IPS-NIHi11 (cell line): ENCODE measurements at places on chromosomes 12 and 14.

- DNase-seq = no peak
Observed at GRCh38 chr12:11681207-11681606, 31.7 kb downstream of the ETV6 start.

DNA sequence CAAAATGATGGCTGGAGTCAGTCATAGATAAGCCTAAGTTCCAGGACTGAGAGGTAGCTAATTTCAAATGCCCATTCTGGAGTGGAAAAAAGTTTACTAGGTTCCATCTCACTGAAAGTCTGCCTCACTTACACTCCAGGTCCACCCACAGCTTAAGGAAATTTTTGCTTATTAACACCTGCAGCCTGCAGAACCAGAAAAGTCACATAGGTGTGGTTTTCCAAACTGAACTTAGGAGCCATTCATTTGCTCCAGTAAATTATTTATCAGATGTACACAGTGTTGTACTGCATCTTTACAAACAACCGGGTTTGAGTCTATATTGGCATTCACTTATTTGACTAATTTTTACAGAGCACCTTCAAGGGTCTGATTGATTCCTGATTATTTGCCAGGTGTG is 157.4 kb upstream of the ARID2 start:
- DNase-seq = no peak

- no peak for DNase-seq
Observed at GRCh38 chr14:30085943-30086342, 158.3 kb upstream of the PRKD1 start.

DNA sequence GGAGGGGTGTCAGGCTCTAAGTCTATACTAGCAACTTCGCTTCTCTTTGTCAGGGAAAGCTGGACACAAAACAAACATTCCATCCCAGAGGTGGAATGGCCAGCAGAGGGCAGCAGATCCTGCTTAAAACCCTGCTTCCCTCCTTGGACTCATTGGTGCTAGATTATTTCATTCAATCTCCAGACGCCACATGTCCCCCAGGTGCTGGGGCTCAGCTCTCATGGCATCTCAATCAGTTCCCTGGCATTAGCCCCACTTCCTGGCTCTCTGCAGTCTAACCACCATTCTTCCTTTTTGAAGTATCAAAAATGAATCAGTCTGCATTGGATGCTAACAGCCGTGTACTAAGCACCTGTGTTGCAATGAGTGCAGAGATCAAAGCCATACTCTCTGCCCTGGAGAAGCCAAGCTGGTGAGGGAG is 8.1 kb upstream of the PPP1R1A start:
- peak; percentile 77 for DNase-seq

GRCh38 chr12:46370380-46370734 is 2.2 kb downstream of the SLC38A2 start:
- no peak for DNase-seq

GRCh38 chr14:36757734-36758601 is 96.3 kb downstream of the PAX9 start:
- DNase-seq = no peak

- DNase-seq = peak; percentile 70
Observed at GRCh38 chr14:55580470-55581341, 699 bp downstream of the KTN1 start.

- no peak for DNase-seq
Observed at GRCh38 chr14:68692916-68693771, 99.7 kb downstream of the ZFP36L1 start.

GRCh38 chr14:23171222-23171975 is 12.1 kb downstream of the SLC7A8 start:
- DNase-seq = no peak
